ENCODE measurements at places on chromosomes 5 and 9.

- DNase-seq: no peak
Measured at GRCh38 chr5:178583279-178583678, 6.9 kb downstream of the COL23A1 start.

DNA sequence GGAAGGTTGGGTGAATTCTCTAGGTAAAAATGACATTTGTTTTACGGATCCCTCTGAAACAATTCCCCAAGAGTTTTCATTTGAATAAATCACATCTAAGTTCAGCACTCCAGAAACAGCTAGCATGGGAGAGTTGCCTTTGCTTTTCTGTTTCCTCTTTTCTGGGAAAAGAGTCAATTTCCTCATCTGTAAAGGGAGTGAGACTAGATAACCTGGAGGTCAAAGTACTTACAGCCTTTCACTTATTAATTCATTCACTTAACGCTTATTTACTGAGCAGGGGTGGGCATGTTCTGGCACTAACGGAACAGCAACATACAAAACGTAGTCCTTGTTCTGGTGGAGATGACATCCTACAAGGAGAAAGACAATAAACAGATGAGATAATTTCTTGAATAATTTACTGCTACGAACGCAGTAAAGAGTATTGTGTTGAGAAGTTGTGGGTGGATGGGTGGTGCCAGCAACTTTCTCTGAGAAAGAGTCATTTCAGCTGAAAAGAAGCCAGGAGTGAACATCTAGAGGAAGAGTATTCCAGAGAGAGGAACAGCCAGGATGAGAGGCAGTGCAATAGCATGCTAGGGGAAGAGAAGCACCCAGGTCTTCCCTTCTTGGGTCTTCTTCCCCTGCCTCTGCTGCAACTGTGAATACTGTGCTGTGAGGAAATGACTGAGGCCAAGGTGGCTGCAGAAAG lies 335.6 kb downstream of the ZSWIM6 start:
- DNase-seq: no peak

DNA sequence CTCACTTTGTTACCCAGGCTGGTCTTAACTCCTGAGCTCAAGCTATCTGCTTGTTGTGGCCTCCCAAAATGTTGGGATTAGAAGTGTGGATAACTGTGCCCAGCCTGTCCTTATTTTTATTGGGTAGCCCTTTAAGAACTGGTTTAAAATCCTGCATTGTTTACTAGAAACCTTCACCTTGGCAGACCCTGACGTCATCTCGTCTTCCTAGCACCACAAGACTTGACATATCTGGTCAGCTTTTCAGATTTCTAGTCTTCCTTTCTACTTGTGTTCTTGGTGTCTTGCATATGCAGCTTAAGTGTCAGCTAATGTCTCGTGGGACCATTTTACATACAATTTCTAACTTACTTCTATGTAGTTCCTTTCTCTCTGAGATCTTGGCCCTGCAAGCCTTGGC lies 258.9 kb downstream of the IZUMO3 start:
- no peak for DNase-seq

GRCh38 chr9:132826621-132827365 lies 51.3 kb downstream of the AK8 start:
- no peak for DNase-seq

GRCh38 chr5:73186976-73187375 lies 14.0 kb downstream of the TMEM174 start:
- DNase-seq: no peak

GRCh38 chr5:163163858-163164257 lies 273.5 kb upstream of the CCNG1 start:
- no peak for DNase-seq
